Spinal cord (tissue), 10 donors: ENCODE measurements at places on chromosomes 2 and 18. TPM values are rescaled to one million over a fixed set of nuclear protein-coding genes. Genes with fewer than 3 reads are reported as not detected.

Gene MEP1B
- 0.38 TPM for polyA plus RNA-seq

Gene GPR17
- 253 TPM for polyA plus RNA-seq

Gene IL37
- not detected for polyA plus RNA-seq

Gene GALM
- polyA plus RNA-seq, result 6.7 TPM

Gene PMAIP1
- polyA plus RNA-seq, result 1.9 TPM

Gene RNF144A
- 71.1 TPM for polyA plus RNA-seq

Gene SLC9A4
- polyA plus RNA-seq, result 0.12 TPM

Gene PSMA8
- polyA plus RNA-seq, result 0.21 TPM

Gene C2orf15
- 3.4 TPM for polyA plus RNA-seq

Gene MC5R
- polyA plus RNA-seq, result 0.42 TPM

Gene PLGLB1
- polyA plus RNA-seq, result 24.4 TPM

Gene GCG
- polyA plus RNA-seq, result not detected

Gene GAREM1
- polyA plus RNA-seq, result 13.6 TPM

Gene CTAGE1
- polyA plus RNA-seq, result not detected

Gene COL4A3
- 2.0 TPM for polyA plus RNA-seq

Gene FMNL2
- polyA plus RNA-seq, result 142 TPM

Gene GDF7
- polyA plus RNA-seq, result 1.4 TPM

Gene PLCD4
- polyA plus RNA-seq, result 7.0 TPM

Gene FN1
- 430 TPM for polyA plus RNA-seq

Gene DNAJC5G
- polyA plus RNA-seq, result 1.7 TPM

Gene GALNT5
- 0.26 TPM for polyA plus RNA-seq

Gene KIAA2012
- polyA plus RNA-seq, result 5.4 TPM

Gene NOSTRIN
- 16.0 TPM for polyA plus RNA-seq

Gene ERBB4
- polyA plus RNA-seq, result 20.0 TPM

Gene LRP1B
- polyA plus RNA-seq, result 22.1 TPM

Gene HDLBP
- polyA plus RNA-seq, result 230 TPM

Gene ZBTB7C
- 10.1 TPM for polyA plus RNA-seq

Gene ILKAP
- polyA plus RNA-seq, result 65.8 TPM

Gene CYS1
- 4.0 TPM for polyA plus RNA-seq

Gene KCNG2
- polyA plus RNA-seq, result 1.5 TPM

Gene CKAP2L
- polyA plus RNA-seq, result 8.6 TPM

Gene KIF1A
- 449 TPM for polyA plus RNA-seq

Gene LIPG
- 7.7 TPM for polyA plus RNA-seq

Gene AAMP
- polyA plus RNA-seq, result 128 TPM

Gene COBLL1
- 17.5 TPM for polyA plus RNA-seq

Gene CAPG
- polyA plus RNA-seq, result 20.2 TPM

Gene EPB41L3
- 168 TPM for polyA plus RNA-seq

Gene WNT6
- polyA plus RNA-seq, result 1.7 TPM
